ENCODE measurements at places on chromosomes 2 and 18.
A peak's percentile ranks its signal among the peaks of the same experiment; 100 is the strongest.

DNA sequence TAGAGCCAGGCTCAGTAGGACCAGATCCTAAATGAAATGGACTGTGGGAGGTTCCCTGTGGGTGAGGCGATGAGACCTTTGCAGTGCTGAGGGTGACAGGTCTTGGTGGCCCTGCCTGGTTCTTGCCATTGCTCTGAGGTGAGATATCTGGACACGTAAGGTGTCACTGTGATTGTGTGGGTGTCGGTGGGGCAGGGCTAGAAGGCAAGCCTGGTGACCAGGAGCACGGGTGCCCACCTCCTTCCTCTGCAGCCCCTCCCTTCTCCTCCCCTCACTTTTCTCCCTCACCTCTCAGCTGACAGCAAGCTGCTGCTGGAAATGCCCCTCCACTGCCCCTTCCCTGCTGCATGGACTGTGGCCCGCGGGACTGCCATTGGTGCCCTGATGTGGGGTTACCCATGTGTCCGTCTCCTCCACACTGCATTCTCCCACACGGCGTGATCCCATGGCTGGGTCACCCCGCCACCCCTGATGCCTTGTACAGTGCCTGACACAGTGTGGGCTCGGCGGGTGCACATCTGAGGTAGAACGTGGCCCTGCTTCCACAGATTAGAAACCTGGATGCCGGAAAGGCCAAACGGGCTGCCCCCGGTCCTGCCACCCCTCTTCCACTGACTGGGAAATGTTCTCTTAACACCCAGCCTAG, 55.6 kb upstream of the FOSL2 start:
- DNase-seq = no peak

DNA sequence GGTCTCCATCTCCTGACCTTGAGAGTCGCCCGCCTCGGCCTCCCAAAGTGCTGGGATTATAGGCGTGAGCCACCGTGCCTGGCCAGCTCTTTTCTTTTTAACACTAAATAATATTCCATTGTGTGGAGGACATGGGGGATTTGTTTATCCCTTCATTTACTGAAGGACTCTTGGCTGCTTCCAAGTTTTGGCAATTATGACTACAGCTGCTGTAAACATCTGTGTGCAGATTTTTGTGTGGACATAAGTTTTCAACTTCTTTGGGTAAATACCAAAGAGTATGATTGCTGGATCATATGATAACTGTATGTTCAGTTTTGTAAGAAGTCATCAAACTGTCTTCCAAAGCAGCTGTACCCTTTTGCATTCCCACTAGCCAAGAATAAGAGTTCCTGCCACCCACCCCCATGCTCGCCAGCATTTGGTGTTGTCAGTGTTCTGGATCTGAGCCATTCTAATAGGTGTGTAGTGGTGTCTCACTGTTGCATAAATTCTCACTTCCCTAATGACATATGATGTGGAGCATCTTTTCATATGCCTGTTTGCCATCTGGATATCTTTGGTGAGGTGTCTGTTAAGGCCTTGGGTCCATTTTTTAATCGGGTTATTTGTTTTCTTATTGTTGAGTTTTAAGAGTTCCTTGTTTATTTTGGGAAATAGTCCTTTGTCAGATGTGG, 52.2 kb downstream of the TNFRSF11A start:
- no peak for DNase-seq

GRCh38 chr2:67845621-67846369, 217.0 kb downstream of the C1D start:
- no peak for DNase-seq

DNA sequence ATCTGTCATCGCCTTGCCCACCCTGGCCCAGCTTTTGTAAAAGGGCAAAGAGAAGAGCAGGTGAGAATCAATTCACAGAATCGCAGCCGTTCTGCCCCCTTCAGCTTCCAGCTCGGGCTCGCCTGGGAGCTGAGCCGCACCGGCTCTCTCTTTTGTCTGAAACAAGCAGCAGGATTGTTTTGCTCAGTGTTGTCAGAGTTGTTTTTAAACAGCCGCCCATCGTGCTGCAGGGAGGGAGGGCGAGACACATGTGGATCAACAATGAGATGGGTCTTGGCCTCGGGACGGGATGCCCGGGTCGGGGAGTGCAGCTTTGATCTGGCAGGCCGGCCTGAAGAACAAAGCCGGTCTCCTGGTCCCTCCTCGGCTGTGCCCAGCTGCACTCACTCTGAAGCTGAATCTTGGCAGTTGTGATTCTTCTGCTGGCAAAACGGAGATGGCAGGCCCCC, 39.7 kb upstream of the HDAC4 start:
- DNase-seq = no peak

GRCh38 chr2:41502752-41503151, 545.1 kb upstream of the PKDCC start:
- no peak for DNase-seq

DNA sequence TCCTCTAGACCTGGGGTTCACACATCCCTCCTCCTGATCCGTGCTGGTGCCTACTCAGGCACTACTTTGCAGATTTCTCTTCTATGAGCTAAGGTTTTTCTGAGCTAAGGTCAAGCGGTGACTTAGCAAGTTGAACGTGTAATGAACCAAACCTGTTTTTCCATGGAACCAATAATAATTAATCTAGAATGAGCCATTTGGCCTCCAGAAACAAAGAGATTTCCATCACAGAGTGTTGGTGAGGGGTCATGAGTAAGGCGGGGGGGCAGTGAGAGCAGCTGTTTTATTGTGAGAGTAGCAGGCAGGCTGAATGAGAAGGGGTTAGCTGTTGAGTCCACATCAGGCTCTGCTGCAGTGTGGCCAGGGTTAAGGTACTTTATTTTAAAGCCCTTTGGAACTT, 112.0 kb upstream of the FOSL2 start:
- no peak for DNase-seq

DNA sequence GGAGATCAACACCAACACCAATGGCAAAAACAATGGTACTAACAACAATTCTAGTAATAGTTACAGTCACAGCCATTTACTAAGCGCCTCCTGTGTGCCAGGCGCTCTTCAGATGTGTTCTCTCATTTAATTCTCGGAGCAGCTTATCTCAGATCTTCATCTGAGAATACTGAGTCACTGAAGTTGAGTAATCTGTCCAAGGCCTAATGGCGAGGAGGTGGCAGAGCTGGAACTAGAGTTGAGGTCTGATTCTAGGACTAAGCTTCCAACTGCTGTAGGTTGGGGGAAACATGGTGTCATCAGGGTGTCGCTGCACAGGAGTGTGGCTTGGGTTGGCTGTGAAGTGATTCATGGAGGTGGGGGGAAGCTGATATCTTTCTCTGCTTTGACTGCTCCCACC, 156.1 kb downstream of the DYSF start:
- DNase-seq = no peak

DNA sequence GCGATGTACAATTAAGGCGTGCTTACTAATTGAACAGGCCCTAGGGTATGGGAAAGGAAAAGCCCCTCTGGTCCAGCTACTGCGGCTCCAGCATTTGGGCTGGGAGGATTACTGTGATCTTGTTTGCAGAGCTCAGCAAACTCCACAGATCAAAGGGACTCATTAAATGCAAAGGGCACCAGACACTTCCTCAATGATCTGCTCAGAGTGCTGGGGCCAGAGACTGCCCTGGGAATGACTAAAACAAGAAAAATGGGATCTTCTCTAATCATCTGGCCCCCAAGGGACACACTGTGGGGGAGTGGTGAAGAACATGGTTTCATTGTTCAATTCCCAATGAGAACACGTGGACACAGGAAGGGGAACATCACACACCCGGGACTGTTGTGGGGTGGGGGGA, 85.0 kb downstream of the MARCHF4 start:
- DNase-seq = peak; percentile 31

- DNase-seq = no peak
Observed at GRCh38 chr2:52934323-52934898, 833.2 kb upstream of the CHAC2 start.

DNA sequence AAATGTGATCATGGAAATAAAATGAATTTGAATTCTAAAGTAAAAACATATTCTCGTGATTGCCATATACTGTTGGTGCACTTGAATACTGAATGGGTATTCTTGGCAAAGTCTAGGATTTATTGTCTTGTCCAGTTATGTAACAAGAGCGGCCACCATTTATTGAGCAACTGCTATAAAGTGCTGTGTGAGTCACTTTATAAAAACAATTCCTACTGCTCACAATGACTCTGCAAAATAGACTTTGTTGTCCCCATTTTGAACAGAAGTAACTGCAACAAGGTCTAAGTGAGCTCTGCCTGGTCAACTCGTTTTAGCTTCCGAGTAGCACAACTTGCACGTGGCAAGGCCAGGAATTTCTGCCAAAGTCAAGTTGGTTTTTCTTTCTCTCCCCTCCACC, 995.6 kb upstream of the FANCL start:
- peak; percentile 6 for DNase-seq

GRCh38 chr2:190811811-190812210, 68.8 kb upstream of the GLS start:
- no peak for DNase-seq

DNA sequence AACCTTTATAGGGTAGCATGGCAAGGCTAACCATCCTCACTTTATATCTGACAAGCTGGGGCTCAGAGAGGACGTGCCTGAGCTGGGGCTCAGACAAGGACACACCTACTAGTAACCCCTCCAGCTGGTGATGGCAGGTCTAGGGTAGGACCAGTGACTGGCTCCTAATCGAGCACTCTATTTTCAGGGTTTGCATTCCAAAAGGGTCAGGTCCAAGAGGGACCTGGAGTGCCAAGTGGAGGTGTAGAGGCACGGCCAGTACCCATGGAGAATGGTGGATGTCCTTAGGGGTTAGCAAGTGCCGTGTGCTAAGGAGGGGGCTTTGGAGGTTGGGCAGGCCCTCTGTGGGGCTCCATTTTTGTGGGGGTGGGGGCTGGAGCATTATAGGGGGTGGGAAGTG, 1.2 kb upstream of the DES start:
- DNase-seq = no peak

GRCh38 chr2:195202163-195202845, 454.7 kb upstream of the SLC39A10 start:
- DNase-seq = no peak

DNA sequence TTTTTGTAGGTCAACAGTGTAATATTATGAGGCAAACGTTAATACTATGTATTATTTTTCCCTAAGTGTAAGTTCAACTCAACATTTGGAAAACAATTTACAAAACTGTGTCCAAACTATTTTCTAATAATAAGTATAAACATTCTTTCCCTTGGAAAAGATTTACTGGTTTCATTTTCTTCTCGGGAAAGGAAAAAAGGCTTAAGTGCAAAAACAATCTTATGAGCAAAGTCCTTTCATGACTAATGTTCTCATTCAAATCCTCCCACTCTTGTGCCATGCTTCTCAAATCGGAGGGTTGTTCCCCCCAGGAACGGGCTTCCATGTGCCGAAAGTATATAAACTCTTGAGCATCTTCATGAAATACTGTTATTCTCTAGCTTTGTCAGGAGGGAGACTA, 19.8 kb upstream of the L3MBTL4 start:
- DNase-seq = no peak

GRCh38 chr18:24052053-24052452, 37.5 kb downstream of the TTC39C start:
- DNase-seq = no peak

DNA sequence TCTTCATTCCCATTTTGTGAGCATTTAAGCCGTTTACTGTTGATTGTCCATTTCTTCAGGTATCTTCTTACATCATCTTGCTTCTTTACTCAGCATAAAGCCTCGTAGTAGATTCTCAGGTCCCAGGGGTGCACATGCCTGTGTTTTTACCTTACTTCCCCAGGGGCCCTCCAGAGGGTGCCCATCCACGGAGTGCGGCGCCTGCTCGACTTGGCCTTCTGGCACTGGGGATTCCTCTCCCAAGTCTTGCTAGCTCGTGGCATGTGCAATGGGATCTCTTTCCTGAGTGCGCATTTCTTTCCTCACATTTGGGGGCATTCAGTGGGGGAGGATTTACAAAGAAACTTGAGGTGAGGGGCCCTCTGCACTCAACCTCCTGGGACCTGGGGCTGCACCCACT, 148.1 kb downstream of the AGAP1 start:
- DNase-seq = no peak

DNA sequence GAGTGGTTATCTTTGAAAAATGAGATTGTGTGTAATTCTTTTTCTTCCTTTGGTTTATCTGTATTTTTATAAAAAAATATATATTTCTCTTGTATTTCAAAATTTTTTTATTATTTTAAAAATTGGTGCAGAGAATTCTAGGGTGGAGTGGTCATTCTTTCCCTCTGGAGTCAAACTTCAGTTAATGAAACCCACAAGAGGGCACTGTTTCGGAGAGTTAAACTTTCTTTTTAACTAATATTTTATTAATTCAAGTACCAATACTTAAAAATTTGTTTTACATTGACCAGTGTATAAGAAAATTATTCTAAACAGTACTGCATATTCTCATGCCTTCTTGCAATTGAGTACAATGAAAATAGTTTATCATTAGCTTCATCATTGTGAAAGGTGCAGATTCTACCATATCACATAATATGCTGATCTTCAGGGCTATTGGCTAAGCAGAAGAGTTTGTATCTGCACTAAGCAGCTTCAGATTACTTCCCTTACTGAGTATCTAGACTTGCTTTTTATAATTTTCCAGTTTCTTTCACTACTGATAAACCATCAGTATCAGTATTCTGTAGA, 50.1 kb downstream of the HS1BP3 start:
- DNase-seq = no peak

- no peak for DNase-seq
Observed at GRCh38 chr18:22930089-22930713, 2.9 kb upstream of the RBBP8 start.

DNA sequence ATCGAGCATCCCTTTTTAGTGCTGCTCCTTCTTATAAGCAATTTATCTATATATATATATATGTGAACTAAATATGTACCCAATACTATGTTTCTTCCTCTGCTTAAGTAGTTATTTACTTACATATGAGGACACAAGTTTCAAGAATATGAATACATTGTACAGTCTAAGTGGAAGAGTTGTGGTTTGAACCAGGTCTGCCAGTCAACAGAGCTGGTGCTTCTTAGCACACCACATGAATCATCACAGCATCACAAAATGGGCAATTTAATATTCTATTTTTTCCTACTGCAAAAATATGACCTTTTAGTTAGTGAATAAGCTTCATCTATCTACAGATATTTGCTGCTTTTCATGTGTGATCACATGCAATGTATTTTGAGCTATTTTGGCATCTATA, 64.4 kb upstream of the SPAG16 start:
- DNase-seq = no peak

DNA sequence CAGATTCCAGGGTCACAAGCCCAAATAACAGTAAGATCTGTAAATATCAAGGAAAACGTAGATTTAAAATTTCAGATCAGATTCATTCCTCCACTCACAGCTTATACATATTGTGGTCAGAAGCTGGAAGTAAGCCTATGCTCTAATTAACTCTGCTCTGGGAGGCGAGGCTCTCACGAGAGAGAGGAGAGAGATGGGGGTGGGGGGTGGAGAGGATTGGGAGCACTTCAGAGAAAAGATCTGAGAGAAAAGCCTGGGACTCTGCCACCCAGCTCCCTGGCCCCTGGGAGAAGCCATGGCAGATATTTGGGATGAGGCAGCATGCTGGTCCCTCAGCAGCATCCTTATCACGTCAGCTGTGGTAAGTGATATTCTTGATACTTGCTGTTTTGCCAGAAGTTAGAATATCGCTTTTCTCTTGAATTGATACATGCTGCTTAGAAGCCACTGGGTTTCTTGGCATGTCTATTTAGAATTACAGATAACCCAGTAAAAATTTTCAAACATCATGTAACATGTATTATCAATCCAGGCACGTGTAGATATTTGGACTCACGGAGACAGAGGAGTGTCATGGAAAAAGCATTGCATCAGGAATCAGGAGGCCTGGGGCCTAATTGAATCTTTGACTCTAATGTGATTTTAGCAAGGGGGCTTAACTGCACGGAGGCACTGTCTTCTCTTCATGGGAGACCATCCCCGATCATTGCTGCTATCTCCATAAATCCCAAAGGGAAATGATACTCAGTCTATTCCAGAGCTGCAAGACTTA, 265.4 kb downstream of the HRH4 start:
- no peak for DNase-seq

- DNase-seq = no peak
Observed at GRCh38 chr2:9206991-9207640, 504 bp downstream of the ASAP2 start.

All from GM04503 (cell line).